Substantia nigra (tissue), 51 donors: ENCODE measurements at places on chromosomes 12 and 14.

- DNase-seq = no peak
These were observed 2.3 kb downstream of the DICER1 start for GRCh38 chr14:95155045-95155444.

DNA sequence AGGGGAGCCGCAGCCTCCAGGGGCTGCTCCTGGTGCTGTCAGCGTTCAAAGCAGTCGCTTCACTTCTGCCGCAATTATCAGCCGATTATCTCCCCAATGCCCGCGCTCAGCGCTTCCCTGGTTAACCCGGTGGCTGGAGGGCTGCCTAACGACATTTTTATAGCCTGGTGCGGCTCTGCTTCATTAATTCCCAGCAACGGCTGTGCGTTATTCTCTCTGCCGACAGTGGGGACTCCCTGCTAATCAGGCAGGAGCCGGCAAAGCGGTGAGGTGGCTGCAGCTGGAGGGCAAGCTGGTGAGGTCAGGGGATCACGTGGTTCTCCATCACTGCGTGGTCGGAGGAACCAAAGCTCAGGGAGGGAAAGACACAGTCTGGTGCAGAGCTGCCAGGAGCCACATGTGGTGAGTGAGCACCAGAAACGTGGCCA, 62.9 kb downstream of the GLRX5 start:
- DNase-seq = no peak

- DNase-seq = no peak
These were observed 23.7 kb downstream of the BCL2L14 start for GRCh38 chr12:12094481-12094880.

- no peak for DNase-seq
These were observed 6.0 kb upstream of the UBE2N start for GRCh38 chr12:93447555-93448290.

GRCh38 chr14:96824283-96824682, 27.1 kb downstream of the VRK1 start:
- DNase-seq = no peak

- no peak for DNase-seq
These were observed 185.3 kb downstream of the KIF26A start for GRCh38 chr14:104323551-104324175.

- no peak for DNase-seq
These were observed 989.3 kb upstream of the NOVA1 start for GRCh38 chr14:27587103-27587502.

DNA sequence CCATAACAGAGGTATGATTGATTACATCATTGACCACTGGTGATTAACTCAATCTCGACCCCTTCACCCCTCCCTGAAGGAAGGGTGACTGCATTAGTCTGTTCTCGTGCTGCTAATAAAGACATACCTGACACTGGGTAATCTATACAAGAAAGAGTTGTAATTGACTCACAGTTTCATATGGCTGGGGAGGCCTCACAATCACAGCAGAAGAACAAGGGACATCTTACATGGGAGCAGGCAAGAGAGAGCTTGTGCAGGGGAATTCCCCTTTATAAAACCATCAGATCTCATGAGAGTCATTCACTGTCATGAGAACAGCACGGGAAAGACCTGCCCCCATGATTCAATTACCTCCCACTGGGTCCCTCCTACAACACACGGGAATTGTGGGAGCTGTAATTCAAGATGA, 55.9 kb upstream of the TMCC3 start:
- DNase-seq = no peak

DNA sequence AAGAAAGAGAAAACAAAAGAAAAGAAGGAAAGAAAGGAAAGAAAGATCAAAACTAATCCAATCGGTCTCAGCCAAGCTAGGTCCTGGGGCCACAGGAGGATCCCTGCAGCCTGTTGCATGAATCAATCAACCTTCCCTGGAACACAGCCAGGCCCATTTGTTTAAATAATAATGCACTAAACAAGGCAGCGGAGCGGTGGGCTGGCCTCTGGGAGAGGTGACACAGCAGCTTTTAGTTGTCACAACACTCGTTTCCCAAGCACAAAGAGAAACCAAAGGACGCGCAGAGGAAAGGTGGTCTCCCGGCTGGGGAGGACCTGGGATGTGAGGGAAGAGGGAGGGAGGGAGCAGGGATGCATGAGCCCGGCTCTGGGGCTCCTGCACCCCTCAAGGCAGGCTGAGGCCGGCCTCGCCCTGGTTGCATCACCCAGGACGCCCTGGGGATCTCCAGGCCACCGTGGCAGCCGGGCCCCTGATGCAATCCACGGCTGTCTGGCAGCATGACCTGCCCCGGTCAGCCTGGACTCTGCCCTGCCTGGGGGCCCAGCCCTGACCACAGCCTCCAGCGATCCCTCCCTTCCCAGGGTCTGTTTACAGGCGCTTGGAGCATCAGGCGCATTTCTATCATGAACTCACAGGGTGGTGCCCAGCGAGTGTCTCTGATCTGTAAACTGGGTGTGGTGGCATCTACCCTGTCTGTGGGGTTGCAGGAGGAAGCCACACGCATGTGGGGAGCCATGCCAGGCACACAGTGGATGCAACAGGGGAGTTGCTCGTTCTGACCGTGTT, 32.5 kb downstream of the MMP17 start:
- DNase-seq = no peak

GRCh38 chr14:81972601-81973000, 438.9 kb upstream of the SEL1L start:
- DNase-seq = no peak

DNA sequence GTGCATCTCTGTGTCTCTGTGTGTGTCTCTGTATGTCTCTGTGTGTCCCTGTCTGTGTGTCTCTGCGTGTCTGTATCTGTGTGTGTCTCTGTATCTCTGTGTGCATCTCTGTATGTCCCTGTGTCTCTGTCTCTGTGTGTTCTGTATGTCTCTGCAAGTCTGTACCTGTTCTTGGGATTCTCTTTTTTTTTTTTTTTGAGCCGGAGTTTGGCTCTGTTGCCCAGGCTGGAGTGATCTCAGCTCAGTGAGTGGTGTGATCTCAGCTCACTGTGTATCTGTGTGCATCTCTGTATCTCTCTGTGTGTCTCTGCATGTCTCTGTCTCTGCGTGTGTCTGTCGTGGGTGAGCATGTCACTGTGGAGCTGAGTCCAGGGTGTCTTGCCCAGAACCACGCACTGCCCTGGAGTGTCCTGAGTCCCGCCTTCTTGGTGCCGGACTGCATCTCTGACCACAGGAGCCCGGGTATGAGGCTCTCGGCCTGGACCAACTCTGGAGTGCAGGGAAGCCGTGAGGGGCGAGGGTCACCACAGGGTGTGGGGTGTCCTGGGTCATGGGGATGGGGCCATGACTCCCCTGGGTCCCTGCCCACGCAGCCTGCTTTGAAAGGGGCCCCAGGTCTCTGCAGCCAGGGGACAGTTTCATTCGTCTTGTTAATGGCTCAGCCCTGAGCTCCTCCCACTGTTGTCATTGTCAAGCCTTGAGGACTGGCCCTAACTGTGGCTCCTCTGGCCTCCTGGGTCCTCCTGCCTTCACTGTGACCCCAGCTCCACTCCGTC, 11.8 kb downstream of the MYL2 start:
- DNase-seq = no peak

DNA sequence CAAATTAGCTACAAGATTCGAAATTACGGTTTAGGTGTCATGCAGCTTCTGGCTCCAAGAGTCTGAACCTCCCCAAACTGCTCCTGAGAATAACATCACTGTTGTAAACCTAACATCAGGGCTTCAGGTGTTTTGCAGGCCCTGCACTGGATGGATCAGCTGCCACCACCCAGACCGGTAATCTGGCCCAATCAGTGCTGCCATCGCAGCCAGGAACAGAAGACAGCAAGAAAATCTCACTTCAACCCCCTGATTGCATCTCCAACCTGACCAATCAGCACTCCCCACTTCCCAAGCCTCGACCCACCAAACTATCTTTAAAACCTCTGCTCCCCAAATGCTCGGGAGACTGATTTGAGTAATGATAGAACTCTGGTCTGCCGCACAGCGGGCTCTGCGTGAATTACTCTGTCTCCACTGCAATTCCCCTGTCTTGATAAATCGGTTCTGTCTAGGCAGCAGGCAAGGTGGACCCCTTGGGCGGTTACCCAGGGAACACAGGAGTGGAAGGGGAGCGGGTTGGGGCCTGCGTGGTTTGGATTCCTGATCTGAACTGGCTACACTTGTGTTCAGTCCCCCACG, 268.5 kb upstream of the SFSWAP start:
- DNase-seq = no peak

GRCh38 chr12:52633383-52633782, 15.0 kb upstream of the KRT73 start:
- no peak for DNase-seq

- no peak for DNase-seq
These were observed 8.0 kb downstream of the GLIPR1 start for GRCh38 chr12:75488553-75488952.

- DNase-seq = no peak
These were observed 55.5 kb downstream of the CDC42BPB start for GRCh38 chr14:103001651-103002396.

GRCh38 chr14:86057018-86057667, 527.2 kb downstream of the FLRT2 start:
- no peak for DNase-seq

GRCh38 chr14:103257211-103257962, 76.7 kb upstream of the EIF5 start:
- DNase-seq = no peak

GRCh38 chr14:91835197-91835919, 32.0 kb downstream of the TC2N start:
- DNase-seq = no peak

DNA sequence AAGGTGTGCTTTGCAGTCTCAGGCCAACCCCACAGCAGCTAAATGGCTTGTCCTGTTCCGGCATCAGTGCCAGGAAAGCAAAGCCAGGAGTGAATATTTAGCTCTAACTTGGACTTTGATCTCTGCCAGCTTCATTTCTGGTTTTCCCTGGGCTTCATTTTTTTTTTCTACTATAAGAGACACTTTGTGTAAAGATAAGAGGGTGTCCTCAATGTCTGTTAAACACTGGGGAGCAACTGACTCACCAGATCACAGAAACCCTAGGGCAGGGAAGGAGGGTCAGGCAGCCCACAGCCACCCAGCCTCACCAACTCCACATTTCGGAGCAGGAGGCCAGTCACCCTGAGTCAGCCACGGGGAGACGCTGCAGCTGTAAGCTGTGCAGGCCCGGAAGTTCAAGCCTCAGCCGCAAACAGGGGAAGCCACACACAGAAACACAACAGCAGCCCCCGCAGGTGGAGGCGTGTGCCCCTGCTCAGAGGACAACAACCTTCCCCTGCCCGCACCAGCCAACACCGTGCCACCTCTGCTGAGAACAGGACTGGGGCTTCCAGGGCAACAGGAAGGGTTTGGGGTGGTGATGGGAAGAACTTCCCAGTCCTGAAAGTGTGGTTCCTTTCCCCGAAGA, 6.3 kb downstream of the TNFRSF1A start:
- peak; percentile 29 for DNase-seq

DNA sequence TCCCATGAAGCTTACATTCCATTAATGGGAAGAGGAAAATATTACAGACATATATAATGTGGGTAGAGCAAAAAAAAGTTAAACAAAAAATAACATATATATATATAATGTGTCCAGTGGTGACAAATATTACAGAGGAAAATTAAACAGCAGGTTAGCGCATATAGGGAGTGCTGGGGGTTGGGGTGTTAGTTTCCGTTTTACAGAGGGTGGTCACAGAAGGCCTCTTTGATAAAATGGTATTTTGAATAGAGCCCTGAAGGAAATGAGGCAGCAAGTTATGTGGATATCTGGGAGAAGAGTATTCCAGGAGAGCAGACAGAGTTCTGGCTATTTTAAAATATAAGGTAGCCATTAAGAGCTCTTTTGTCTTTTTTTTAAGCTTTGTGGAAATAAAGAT, 73.2 kb downstream of the DCAF5 start:
- no peak for DNase-seq

DNA sequence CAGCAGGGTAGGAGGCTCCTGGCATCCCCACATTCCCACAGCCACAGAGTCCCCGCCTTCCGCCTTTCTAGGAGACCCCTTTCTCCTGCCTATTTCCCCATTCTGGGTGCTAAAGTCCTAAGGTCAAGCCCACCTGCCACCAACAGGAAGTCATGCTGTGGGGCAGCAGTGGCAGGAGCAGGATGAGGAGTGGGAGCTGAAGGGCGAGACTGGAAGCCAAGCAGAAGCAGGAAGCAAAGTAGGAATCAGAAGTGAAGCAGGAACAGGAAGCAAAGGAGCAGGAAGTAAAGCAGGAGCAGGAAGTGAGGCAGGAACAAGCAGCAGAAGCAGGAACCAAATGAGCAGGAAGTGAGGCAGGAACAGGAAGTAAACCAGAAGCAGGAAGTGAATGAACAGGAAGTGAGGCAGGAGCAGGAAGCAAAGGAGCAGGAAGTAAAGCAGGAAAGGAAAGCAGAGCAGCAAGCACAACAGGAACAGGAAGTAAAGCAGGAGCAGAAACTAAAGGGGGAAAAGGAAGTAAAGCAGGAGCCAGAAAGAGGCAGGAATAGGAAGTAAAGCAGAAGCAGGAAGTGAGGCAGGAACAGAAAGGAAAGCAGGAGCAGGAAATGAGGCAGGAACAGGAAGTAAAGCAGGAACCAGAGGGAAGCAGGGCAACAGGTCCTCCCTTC, 38.3 kb upstream of the RIMBP2 start:
- no peak for DNase-seq

DNA sequence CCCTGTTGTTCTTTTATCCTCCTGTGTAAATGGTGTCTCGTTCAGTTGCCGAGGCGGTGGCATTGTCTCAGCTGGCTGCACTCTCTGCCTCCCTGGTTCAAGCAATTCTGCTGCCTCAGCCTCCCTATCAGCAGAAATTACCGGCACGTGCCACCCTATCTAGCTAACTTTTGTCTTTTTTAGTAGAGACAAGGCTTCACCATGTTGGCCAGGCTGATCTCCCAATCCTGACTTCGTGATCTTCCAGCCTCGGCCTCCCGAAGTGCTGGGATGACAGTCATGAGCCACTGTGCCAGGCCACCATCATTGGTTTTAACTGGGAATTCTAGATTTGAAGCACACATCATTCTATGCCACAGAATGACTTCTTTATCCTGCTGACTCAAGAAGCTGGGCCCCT, 175.3 kb upstream of the ALG10B start:
- DNase-seq = no peak

DNA sequence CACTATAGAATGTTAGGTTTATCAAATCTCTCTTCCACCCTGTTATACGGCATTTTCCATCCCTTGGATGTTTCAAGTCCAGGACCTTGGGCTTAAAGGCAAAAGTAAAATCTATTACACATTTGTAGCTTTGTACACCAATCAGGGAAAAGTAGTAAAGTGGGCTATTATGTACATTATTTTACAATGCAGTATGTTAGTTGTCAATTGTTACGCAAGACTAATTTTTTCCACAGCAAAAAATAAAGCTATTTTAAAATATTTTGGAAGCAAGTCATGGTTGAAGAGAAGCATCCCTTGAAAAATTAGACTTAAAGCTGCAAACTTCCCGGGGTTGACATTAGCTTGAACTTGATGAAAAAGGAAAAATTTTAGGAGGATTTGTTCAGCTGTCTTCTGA, 476.2 kb downstream of the DIO2 start:
- DNase-seq = no peak

GRCh38 chr14:29799464-29800095, 128.1 kb downstream of the PRKD1 start:
- DNase-seq = peak; percentile 20

- DNase-seq = no peak
These were observed 8.0 kb downstream of the PGAM5 start for GRCh38 chr12:132718644-132719043.

- DNase-seq = no peak
These were observed 19.4 kb downstream of the KTN1 start for GRCh38 chr14:55599250-55599879.
